ENCODE measurements at places on chromosomes 5 and 9.

GRCh38 chr5:172645271-172646055 lies 4.4 kb downstream of the NEURL1B start:
- DNase-seq = no peak

- no peak for DNase-seq
Measured at GRCh38 chr5:10250806-10251276, 761 bp downstream of the CCT5 start.

DNA sequence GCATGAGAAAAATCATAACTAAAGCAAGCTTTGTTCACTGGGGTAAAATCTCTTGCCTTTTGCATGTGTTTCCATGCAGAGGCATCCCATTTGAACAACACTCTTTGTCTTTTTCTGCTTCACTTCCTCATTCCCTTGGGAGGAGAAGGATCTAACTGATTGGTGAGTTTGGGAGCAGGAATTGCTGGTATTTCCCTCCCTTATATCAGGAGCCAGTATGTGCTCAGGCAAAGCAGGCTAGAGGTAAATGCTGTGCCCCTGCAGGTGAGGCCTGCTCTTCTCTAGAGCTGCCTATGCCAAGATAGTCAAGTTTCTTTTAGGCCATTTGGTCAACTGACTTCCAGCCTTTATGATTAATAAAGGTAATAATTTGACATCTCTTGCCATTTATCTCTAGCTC lies 179.9 kb downstream of the COX7C start:
- no peak for DNase-seq

- DNase-seq = no peak
Measured at GRCh38 chr9:82499337-82499736, 510.8 kb downstream of the SPATA31D1 start.

GRCh38 chr5:38381361-38381760 lies 123.0 kb downstream of the EGFLAM start:
- DNase-seq = no peak

- no peak for DNase-seq
Measured at GRCh38 chr9:22919423-22919822, 472.8 kb downstream of the DMRTA1 start.

GRCh38 chr5:39169081-39169480 lies 50.3 kb downstream of the FYB1 start:
- DNase-seq = no peak

- DNase-seq = no peak
Measured at GRCh38 chr5:151288180-151288579, 15.4 kb downstream of the SLC36A3 start.

DNA sequence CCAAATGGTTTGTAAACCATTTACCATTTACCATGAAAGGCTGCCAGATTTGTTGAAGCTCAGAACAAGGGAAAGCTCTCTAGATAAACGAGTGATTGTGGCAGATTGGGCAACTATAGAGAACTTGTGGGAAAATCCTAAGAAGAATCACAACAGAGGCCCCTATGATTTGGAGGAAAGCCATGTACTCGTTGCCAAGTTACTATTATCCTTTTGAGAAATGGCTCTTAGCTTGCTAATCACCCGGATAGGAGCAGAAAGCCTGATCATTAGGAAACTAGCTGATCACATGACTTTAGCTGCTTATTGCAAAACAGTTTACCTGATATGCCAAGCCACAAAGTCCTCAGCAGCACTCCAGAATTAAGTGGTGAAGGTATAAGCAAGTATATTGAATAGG lies 23.5 kb upstream of the ATG10 start:
- DNase-seq = no peak

GRCh38 chr5:145913701-145914100 lies 22.7 kb upstream of the SH3RF2 start:
- no peak for DNase-seq

DNA sequence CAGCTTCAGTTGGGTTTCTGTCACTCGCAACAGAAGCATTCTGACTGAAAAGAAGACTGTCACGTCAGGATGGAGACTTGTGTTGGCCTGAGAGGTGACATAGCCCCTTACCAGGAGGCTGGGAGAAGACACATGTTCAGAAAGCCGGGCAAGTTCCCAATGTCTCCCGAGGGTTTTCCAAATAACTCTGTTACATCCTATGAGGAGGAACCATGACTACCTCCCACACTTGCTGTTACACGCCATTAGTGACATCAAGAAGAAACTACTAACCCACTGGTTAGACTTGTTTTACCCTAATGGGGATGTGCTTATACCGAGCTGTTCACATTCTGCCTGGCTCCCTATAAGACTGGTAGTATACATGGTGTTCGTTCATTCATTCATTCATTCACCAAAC lies 33.3 kb downstream of the SH3PXD2B start:
- no peak for DNase-seq

DNA sequence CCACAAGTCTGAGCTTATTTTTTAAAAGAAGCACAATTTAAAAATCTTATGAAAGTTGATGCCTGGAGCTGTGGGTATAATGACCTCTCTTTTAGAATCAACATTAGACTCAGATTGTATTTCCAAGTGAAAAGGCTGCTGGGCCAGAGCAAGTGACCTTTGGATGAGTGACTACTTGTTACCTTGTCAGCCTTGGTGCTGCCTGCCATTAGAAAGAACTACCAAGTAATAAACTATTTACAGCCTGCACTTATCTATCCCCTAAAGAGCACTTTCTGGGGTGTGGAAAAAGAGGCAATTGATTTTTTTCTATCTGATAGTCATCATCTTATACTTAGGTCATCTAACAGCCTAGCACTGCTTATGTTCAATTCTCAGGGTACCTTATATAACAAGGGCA lies 134.9 kb upstream of the FBXL17 start:
- DNase-seq = no peak

GRCh38 chr5:53399926-53400697 lies 80.3 kb upstream of the FST start:
- DNase-seq = no peak

DNA sequence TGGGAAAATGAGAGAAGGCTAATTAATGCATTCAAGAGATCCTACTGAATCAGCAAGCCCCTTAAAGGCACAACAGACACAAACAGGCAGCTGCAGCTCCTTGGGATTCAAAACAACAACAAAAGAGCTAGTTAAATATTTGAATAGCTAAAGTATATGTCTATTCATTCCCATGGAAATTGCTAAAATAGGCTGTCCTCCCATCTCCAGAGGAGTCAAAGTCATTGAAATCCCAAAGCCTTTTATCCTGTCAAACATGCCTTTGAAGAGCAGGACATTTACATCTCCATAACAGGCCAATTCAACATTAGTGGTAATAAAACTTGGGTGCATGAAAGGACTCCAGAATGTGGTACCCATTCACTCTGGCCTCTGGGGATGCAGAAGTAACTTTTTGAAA lies 177.4 kb downstream of the NTRK2 start:
- no peak for DNase-seq

DNA sequence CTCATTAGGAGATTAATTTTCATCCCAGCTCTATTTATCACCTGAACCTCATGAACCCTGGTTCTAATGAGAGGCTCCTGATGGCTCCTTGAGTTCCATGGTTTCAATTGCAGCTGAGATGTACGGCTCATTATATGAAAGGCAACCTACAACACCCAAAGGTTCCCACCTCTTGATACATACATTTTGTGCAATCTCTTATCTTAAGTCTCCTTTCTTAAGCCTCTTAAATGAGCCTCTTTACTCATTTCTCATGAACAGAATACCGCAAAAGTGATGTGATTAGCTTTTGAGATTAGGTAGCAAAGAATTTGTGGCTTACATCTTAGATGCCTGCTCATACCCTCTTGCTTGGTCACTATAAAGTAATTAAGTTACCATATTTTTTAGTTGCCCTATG lies 1964.0 kb upstream of the CDH6 start:
- no peak for DNase-seq

DNA sequence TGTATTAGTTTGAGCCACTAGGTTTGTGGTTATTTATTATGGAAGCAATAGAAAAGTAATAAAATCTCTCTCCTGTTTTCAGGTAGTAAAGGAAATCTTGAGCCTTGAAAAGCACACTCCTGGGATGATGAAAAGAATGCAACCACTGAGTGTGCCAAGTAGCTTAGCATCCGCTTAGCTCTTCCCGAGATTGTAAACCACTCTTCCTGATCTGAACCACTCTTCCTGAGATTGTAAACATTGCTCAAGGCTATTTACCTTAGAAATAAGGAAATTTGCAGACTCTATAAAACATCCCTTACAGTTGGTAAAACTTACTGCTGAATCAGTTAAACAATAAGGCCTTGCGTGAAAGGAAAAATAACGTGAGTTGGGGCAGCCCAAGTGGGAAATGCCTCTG lies 17.4 kb upstream of the IL33 start:
- DNase-seq = no peak

DNA sequence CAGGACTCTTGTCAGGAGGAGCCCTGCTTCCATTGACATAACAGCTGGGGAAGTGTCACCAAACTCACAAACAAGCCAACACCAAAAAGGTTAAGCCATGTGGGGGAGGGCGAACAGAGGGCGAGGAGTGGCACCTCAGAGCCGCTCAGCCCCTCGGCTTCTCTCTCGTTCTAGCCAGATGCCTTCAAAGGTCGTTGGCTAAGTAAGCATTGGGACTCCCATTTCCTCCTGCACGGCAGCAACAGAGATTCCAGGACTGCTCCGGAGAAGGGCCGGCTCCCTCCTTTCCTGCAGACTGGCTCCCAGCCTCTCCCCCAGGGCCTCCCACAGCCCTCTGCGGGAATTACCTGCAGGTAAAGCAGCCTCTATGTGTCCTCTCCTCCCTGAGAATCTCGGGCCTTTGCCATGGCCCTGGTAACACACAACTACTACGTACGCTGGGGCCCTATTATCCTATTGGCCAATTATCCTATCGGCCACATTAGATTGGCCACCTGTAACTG lies 52.1 kb upstream of the RNU6ATAC start:
- no peak for DNase-seq

- no peak for DNase-seq
Measured at GRCh38 chr5:169637549-169638121, 560 bp downstream of the DOCK2 start.

- no peak for DNase-seq
Measured at GRCh38 chr5:82011761-82012160, 39.9 kb downstream of the ATG10 start.

DNA sequence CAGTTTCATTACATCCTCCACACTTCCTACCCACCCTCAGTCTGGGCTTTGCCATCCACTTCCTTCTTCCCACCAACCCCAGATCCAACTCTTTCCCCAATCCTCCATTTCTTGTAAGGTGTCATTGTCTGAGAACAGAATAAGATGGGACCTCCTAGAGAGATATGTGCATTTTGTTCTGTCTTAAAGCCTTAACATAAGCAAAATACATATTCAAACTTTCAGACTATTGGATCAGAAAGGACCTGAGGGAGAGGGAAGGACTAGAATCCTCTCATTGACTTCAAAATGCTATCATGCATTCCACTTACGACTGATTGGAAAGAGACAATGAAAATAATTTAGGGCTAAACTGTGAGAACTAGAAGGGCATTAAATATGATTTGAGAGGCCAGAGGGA lies 43.0 kb downstream of the AGXT2 start:
- DNase-seq = no peak

- peak; percentile 66 for DNase-seq
Measured at GRCh38 chr9:114487607-114488300, 17.5 kb downstream of the WHRN start.

- DNase-seq = no peak
Measured at GRCh38 chr9:29285818-29286217, 1712.5 kb upstream of the C9orf72 start.

Measured in cerebellar cortex (tissue), 1 donor.